ENCODE measurements at places on chromosomes 7 and 10. TPM values are rescaled to one million over a fixed set of nuclear protein-coding genes. Genes with fewer than 3 reads are reported as not detected.
A peak's percentile ranks its signal among the peaks of the same experiment; 100 is the strongest.

The PRSS1 gene
- total RNA-seq = not detected

The NPC1L1 gene
- total RNA-seq = not detected

The NODAL gene
- total RNA-seq = not detected

The IFIT1 gene
- total RNA-seq = 19.7 TPM

- peak; percentile 82 for DNase-seq
Observed at GRCh38 chr7:99011706-99012404, 132.1 kb downstream of the SMURF1 start.

- DNase-seq = peak; percentile 23
Observed at GRCh38 chr10:69872323-69872722, 70.6 kb downstream of the COL13A1 start.

DNA sequence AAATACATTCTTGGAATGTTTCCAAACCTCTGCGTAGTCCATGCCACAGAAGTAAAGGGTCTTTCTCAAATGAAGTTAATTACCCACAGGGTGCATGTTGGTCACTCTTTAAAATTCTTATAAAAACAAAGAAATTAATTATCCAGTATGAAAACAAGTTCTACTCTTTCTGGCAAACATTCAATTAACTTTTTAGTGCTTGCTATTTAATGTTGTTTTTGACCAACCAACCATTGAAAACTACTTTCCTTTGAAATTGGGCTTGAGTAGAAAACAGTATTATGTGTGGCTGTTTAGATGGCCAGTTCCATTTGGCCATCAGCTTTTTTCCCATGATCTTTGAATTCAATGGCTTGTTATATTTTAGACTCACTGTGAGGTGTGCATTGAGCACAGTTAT is 83.0 kb downstream of the TAF3 start:
- no peak for DNase-seq

- DNase-seq = peak; percentile 91
Observed at GRCh38 chr7:107879400-107880035, 11.5 kb upstream of the DLD start.

DNA sequence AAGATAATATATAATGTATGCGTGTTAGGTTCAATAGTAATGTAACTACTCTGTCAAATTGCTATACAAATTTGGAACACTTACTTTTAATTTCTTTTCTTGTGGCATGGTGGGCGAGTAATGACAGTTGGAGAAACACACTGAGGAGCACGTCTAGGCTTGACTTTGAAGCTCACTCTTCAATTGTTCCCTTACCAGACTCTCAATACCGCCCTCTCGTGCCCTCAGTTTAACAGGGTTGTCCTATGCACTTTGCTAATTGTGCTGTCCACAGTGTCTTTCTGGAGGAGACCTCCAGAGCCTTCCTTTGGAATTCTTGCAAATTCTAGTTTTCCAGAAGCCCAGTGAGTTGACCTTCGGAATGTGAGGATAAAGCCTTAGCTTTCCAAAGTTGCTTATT is 107.2 kb upstream of the RELN start:
- DNase-seq = no peak

- DNase-seq = no peak
Observed at GRCh38 chr7:110633313-110633712, 457.6 kb upstream of the LRRN3 start.

DNA sequence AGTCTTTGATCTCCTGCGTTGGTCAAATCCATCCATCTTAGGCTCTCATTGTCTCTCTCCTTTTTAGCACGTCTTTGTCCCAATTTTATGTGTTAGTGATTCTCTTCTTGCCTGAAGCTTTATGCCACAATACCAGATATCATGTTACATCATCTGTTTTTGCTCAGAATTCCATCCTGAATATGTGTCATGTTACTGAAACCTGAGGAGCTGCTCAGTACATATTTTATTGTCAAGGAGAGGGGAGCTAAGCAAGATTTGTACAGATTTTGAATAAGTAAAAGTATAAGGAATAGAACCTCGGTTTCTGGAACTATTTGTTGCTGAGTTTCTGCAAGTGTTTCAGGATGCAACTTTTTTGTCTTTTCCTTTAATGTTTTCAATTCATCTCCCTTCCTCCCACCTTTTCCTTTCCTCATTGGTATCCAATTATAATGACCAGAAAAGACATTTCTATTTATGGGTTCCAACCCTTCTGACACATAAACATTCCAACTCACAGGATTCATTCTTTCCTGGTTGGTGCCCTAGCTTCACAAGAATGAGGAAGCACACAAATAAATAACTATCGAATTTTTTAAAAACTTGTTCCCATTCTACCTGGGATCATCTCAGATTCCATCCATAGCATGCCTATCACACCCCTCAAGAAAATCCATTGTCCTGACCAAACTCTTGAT is 291.8 kb downstream of the CRPPA start:
- DNase-seq = peak; percentile 66

DNA sequence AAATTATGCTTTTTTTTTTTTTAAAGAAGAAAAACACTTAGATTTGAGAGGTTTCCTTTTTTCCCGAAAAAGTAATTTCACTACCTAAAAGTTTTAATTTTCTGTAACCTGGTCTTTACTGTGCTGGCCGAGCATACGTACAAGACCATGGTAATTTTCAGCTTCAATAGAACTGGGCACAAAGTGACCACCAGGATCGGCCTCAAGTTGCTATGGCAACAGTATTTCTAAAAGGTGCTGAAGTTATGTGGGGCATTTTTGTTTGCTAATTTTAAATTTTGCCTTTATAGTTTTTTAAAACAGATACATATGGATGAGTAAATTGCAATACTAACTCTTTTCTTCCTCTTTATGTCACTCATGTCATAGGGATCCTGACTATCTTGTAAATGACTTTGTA is 69.4 kb downstream of the FAM204A start:
- no peak for DNase-seq

GRCh38 chr7:21108182-21108581 is 319.7 kb upstream of the SP4 start:
- DNase-seq = no peak

DNA sequence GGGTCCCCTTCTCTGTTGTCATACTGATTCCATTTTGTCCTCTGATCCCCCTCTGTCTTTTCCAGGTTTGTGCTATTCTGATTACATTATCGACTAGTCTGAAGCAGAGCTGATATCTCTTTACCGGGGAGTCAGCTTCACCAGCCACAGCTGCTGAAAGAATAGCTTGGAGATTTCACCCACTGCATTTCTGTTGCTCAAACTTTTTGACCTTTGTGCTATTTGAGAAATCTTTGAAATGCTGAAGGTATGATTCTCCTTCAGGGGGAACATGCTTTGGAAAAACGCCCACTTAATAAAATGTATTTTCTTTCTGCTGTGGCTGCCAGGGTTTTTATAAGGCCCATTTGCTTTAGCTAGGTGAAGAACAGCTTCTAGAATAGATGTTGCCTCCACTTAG is 197.8 kb upstream of the TCF7L2 start:
- no peak for DNase-seq

Data from osteoblast (primary cell).